Neural progenitor cell (in vitro differentiated cells): ENCODE measurements at places on chromosomes 6 and 20. TPM values are rescaled to one million over a fixed set of nuclear protein-coding genes. Genes with fewer than 3 reads are reported as not detected.

MSH5 gene
- total RNA-seq, result 45.5 and 50.9 TPM in 2 replicates

DNA sequence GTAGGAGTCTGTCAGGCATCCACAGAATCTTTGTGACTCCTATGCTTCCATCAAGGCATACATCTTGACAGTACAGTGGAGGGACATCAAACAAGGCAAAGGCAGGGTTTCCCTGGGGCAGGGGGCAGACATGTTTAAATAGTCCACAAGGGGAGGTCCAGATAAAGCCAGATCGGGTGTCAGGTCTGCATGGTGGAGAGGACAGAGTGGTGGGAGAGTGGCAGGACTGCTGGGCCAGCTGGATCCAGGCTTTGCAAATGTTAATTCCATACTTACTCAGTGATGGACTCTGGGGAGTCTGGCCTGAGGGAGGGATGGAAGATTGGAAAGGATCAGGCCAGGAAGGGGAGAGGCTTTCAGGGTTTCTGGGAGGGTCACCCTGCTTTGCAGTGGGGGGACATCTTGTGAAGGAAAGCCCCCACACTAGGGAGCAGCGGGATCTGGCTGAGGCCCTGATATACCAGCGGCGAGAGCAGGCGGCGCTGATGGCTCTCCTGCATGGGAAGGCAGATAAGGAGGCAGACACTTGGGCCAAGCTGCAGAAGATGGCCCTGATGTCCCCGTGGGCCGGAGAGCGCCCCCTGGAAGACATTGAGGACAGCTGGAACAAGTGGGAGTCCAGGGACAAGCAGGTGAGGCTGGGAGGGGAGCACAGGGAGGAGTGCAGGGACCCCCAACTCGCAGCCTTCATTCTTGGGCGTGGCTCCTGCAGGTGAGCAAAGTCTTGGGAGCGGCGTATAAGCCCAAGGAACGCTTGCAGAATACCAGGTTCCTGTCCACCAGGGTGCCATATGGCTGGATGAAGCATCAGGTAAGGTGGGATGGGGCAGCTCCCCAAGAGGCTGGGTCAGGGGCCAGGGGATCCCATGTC lies 44.6 kb downstream of the SUN5 start:
- no peak overlapping the region for H3K27ac ChIP-seq
- H3K27me3 ChIP-seq, result peaks cover 20% of the 10 kb centered on the region
- H3K4me3 ChIP-seq, result no peak overlapping the region
- no peaks in the 10 kb centered on the region for H3K36me3 ChIP-seq

- H3K36me3 ChIP-seq, result no peaks in the 10 kb centered on the region
- no peaks in the 10 kb centered on the region for H3K27me3 ChIP-seq
- no peak overlapping the region for H3K27ac ChIP-seq
These were observed 24.4 kb downstream of the UQCC1 start for GRCh38 chr20:35387334-35387733.

NMBR gene
- total RNA-seq, result 0.09 TPM in 1 of 2 replicates, not detected in the other

- H3K4me3 ChIP-seq, result peak overlapping the region; percentile 58
- peaks cover 20% of the 10 kb centered on the region for H3K27me3 ChIP-seq
- H3K4me1 ChIP-seq, result peaks cover 7% of the 10 kb centered on the region
- no peaks in the 10 kb centered on the region for H3K36me3 ChIP-seq
These were observed 867 bp upstream of the AKAP7 start for GRCh38 chr6:131134220-131134979.

- no peaks in the 10 kb centered on the region for H3K36me3 ChIP-seq
- DNase-seq, result no peak
- H3K27ac ChIP-seq, result no peak overlapping the region
- H3K4me3 ChIP-seq, result no peak overlapping the region
These were observed 36.2 kb downstream of the TGM3 start for GRCh38 chr20:2331901-2332565.

- no peaks in the 10 kb centered on the region for H3K27me3 ChIP-seq
- H3K27ac ChIP-seq, result no peak overlapping the region
- no peak overlapping the region for H3K4me3 ChIP-seq
These were observed 21.1 kb upstream of the PKIB start for GRCh38 chr6:122589115-122589514.

GRCh38 chr6:52341561-52342260 lies 20.2 kb upstream of the PAQR8 start:
- H3K27me3 ChIP-seq, result no peaks in the 10 kb centered on the region
- no peaks in the 10 kb centered on the region for H3K4me1 ChIP-seq
- H3K27ac ChIP-seq, result no peak overlapping the region
- H3K36me3 ChIP-seq, result no peaks in the 10 kb centered on the region
- no peak overlapping the region for H3K4me3 ChIP-seq

- no peak overlapping the region for H3K4me3 ChIP-seq
- no peaks in the 10 kb centered on the region for H3K36me3 ChIP-seq
- H3K27ac ChIP-seq, result no peak overlapping the region
- no peaks in the 10 kb centered on the region for H3K4me1 ChIP-seq
These were observed 4.9 kb upstream of the SCP2D1 start for GRCh38 chr20:18808712-18809111.
